Kidney (tissue), 22 donors: ENCODE measurements at places on chromosomes 7 and 10. TPM values are rescaled to one million over a fixed set of nuclear protein-coding genes. Genes with fewer than 3 reads are reported as not detected.

Gene PDE6C
- not detected for total RNA-seq

Gene NRP1
- total RNA-seq = 243 TPM

Gene BAMBI
- 19.5 TPM for total RNA-seq

Gene TFPI2
- total RNA-seq = 42.5 TPM

Gene BTBD16
- total RNA-seq = 1.2 TPM

Gene SLK
- total RNA-seq = 45.5 TPM

Gene PRKRIP1
- total RNA-seq = 25.9 TPM
